SJSA1 (cell line): ENCODE measurements at places on chromosomes 1 and 21.

- no peak for DNase-seq
These were observed 681 bp upstream of the VANGL2 start for GRCh38 chr1:160399544-160400222.

GRCh38 chr1:17828991-17829390 is 73.9 kb downstream of the ACTL8 start:
- DNase-seq: no peak

- DNase-seq: peak; percentile 56
These were observed 2.4 kb upstream of the RNU11 start for GRCh38 chr1:28646040-28646439.

GRCh38 chr1:14599800-14600199 is 1.3 kb downstream of the KAZN start:
- DNase-seq: no peak

DNA sequence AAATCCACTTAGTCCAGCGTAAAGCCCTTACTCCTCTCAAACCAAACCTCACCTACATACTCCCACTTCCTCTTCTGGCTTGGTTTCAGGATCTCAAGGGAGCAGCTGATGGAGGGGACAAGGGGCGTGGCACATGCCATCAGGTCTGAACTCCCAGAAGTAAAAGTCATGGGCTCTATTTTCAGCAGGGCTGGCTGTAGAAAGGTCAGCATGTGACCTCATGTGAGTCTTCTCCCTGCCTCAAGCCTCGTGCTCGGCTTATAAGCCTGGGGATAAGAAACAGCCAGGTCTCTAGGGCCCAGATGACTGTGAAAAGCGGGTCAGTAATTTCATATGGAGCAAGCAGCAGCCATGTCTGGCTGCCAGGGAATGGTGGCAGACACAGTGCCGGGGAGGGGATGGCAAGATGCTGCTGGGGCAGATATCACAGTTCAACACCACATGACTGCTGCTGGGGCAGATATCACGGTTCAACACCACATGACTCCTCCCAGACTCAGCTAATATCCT is 227.9 kb downstream of the KCNH1 start:
- no peak for DNase-seq

- no peak for DNase-seq
These were observed at the start of gene ARID4B for GRCh38 chr1:235327559-235328270. ARID4B (minus strand) TSS chr1:235328179; CDS start chr1:235326919, 1,260 bp downstream.

DNA sequence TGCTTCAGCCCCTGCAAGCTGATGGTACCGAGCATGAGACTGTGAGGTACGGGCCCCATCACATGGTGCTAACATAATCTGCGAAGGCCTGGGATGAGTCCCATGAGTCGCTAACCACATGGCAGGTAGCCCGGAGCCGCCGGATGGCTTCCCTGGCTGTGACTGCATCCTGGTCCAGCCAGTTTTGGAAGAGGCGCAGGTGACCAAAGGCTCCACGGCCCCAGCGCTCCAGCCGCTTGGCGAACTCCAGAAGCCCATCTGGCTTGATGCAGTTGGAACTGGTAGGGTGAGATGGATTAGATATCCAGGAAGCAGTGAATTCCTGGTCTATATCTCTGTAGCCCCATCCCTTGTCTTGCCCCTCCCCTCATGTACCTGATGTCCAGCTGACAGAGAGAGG is 24.6 kb downstream of the LRRC41 start:
- DNase-seq: no peak

DNA sequence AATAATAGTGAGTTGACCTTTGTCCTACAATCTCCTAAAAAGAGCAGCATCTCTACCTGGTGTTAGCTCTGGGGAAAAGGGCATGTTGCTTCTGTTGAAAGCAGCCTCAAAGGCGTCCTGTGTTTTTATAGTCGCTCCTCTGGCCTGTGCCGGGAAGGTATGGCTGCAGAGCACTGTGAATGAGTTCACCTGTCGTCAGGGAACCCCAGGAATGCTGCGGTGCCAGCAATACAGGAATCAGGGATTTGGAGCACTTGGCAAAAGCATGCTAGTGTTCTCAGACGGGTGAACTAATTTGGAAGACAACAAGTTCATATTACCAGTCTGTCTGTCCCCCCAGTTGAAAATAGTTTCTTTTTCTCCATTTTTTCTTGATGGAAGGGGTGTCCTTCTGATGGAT is 60.3 kb upstream of the PGD start:
- no peak for DNase-seq

GRCh38 chr1:170560681-170561285 is 28.8 kb downstream of the GORAB start:
- peak; percentile 14 for DNase-seq

DNA sequence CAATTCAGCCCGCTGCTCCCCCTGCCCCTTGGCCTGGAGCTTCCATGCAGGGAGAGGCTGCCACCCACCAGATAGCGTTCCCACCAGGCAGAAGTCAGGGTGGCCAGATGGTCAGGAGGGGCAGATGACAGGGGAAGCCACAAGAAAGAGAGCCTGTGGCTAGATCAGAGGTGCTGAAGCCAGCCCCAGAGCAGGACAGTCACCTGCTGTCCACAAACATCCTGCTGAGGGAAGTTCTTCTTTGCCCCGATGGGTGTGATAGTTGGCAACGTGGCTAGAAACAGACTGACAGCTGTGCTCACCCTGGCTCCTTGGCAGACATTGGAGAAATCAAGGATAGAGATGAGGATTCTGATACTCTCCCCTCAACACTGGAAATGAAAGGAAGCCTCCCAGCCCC is 27.2 kb upstream of the SRP9 start:
- no peak for DNase-seq

GRCh38 chr1:5857508-5858090 is 134.6 kb downstream of the NPHP4 start:
- no peak for DNase-seq

DNA sequence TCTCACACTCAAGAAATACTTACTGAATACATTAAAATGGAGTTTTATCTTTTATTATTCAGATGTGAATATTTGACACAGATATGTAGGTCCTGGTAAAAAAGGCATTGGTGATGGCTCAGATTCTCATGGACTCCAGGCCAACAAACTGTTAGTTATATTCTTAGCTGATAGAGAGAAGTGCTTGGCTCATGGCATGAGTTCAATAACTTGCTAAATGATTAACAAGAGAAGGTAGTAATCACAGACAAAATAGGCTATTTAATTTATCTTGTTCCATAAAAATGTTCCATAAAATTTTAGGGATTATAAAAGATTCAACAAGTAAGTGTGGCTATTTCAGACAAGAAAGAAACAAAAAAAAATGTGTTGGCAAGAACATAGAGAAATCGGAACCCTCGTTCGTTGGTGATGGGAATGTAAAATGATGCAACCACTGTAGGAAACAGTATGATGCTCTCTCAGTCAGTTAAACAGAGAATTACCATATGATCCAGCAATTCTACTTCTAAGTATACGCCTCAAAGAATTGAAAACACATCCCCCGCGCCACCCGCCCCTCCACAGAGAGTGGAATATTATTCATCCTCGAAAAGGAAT is 737.8 kb upstream of the ADAMTS5 start:
- no peak for DNase-seq

GRCh38 chr1:66220477-66220876 is 313.5 kb upstream of the SGIP1 start:
- no peak for DNase-seq

- no peak for DNase-seq
These were observed 150.0 kb downstream of the MAGI3 start for GRCh38 chr1:113540335-113540734.

DNA sequence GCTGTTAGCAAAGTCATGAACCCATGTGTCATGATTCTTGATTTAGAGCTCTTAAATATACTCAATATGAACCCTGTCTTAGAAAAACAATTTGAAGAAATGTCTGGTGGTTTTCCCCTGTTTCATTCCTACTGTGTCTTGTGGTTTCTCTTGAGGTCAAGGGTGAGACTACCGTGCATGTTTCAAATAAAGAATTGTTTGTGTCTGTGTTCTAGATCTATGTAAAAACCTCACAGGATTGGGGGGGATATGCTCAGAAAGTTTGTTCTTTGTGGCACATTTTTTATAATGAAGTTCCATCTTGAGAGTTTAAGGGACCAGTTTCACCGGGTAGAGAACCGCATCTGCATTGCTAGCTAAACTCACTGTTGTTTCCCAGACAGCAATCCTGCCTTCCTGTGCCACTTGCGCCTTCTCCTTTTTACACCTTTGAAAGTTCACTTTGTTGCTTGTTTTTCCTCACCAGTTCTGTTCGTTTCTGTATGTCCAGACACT is 30.9 kb upstream of the CACYBP start:
- DNase-seq: peak; percentile 93

GRCh38 chr1:183565261-183565660 is 25.0 kb downstream of the NCF2 start:
- DNase-seq: no peak

DNA sequence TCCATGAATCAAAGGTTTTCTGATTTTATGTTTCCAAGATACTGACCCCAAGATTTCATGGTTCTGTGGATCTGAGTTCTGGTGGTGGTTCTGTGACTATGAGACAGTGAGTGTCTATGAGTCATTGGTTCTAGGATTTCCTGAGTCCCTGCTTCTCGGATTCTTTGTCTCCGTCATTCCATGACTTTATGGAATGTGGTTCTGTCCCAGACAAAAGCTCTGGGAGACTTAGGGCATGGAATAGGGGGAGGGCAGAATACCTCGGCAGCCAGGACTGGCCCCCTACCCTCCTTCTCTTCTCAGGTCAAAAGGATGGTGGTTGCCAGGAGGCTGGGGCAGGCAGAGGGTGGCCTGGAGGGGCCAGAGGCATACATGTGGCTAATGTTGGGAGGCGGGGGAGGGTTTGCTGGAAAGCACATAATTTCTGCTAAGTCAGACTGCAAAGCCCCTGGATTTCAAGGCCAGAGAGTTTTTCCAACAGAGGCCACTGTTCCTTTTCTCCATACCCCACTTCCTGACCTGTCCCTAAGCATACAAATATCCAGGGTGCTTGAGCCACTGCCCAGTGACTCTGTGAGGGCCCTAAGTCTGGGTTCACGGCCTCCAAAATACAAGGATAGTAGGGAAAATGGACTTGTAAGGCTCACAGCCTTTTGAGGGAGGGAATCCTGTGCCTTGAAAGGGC is 17.2 kb downstream of the CDCP2 start:
- DNase-seq: peak; percentile 88

DNA sequence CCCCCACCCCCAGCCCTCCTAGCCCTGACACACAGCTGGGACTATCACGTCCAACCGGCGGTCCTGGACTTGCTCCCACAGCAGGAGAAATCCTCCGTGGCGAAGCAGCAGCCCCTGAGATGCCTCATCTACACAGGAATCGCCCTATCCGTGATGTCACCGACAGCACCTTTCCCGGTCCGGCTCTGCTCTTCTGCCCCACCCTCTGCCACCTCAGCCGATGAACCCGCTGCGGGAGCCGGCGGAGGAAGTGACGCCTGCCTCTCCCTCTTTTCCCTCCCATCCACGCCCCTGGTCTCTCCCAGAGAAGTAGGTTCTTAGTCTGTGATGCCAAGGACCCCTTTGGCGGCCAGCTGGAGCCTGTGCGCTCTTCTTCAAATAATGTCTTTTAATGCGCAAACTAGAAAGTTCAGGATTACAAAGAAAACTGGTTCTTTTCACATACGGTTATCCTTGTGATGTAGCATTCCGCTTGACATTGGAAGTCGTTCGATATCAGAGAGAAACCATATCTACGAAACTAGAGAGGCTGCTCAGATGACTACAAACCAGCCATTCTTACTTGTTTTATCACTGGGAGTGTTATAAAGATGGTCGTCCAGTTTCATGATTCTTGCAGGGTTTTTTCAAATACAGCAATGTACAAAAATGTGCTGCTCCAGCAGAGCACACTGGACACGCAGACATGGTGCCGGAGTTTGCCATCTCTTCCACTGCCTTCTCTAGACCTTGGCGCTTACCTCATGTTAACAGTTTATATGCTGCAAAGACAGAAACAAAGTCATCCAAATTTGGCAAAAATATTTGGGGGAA is 120.3 kb downstream of the PPIAL4G start:
- DNase-seq: no peak

GRCh38 chr1:67589519-67590233 is 95.3 kb upstream of the GADD45A start:
- no peak for DNase-seq

- DNase-seq: no peak
These were observed 205.2 kb downstream of the MATN1 start for GRCh38 chr1:30518186-30518585.

DNA sequence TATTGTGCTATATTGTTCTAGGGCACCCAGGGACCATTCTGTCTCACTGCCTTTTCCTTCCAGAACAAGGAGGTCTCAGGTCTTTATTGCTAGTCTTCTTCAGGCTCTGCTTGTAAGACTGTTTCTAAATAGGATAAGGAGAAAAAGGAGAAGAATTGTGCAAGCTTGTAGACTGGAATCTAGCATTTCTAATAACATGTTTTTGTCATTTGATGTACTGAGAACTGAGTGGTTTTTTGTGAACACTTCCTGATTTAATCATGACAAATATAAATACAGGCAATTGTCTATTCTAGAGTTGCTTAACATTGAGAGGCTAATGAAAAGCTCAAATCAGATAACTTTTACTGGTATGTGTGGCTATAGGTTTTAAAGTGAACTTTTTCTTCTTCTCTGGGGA is 77.6 kb downstream of the CLIC4 start:
- no peak for DNase-seq

- DNase-seq: no peak
These were observed 2.9 kb downstream of the SELENBP1 start for GRCh38 chr1:151369621-151370048.

- no peak for DNase-seq
These were observed 5.2 kb downstream of the SNAP47 start for GRCh38 chr1:227740401-227740960.

DNA sequence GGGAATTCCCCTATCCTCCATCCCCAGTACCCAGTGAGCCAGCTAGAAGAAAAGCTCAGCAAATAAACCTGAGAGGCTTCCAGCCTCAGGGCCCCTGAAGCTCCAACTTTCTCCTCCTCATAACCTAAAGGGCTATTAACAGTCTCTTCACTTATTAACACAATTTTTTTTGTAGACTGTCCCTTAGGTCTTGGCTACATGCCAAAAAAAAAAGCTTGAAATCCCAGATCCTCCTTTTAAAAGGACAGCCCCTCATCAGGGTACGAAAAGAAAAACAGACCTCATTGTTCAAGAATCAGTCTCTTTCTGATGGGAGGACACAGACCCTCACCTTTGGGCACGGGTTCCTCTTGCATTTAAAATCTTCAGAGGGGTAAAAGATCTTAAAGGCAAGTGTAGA is 72.8 kb upstream of the CD1D start:
- DNase-seq: no peak

- no peak for DNase-seq
These were observed 11.3 kb downstream of the TMCC2 start for GRCh38 chr1:205239078-205239477.

DNA sequence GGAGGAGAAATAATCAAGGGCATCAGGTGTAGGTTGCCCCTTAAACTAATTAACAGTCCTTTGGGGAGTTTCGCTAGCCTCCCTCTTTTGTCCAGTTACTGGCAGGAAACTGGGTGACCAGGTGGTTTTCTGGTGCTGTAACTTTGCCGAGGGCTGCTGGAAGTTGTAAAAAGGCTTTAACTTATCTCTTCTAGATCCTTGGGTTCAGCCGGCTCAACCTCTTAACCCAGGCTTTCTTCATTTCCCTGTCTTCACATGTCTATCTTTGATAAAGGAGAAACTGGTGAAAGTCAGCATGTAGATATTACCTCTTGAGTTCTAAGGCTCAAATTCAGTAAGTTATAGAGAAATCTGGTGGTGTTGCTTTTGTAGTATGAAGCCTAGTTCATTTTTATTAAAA is 289.7 kb upstream of the NRIP1 start:
- DNase-seq: no peak

- no peak for DNase-seq
These were observed 403 bp upstream of the PSEN2 start for GRCh38 chr1:226870026-226870400.

GRCh38 chr1:213934649-213935048 is 53.1 kb upstream of the PROX1 start:
- no peak for DNase-seq

- DNase-seq: peak; percentile 64
These were observed 6.0 kb downstream of the TFF1 start for GRCh38 chr21:42360317-42360716.
